ENCODE measurements at places on chromosomes 13 and 19.

DNA sequence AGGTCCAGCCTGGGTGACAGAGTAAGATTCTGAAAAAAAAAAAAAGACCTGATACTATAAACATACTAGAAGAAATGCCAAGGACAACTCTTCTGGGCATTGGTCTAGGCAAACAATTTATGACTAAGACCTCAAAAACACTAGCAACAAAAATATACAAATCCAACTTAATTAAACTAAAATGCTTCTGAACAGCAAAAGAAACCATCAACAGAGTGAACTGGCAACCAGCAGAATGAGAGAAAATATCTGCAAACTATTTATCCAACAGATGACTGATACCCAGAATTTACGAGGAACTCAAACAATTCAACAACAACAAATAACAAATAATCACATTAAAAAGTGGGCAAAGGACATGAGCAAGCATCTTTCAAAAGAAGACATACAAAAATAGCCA, 26.8 kb upstream of the GPC6 start:
- no peak for DNase-seq

DNA sequence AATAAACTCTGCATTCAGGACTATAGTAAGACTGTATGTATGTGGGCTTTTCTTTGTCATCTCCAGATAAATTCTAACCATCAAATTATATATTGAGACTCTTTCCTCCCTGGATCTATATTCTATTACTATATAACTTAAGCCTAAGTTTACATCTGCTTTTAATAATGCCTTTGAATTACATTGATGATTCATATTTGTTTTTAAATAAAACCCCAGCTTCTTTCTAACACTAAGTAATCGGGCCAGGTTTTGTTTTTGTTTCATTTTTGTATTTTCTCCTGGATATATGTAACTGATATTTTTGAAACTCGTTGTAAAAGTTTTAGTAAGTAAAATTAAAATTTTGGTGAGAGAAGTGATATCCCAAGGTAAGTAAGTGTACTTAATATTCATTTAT, 1599.1 kb downstream of the PCDH9 start:
- DNase-seq, result peak; percentile 15

- no peak for DNase-seq
These were observed 4.5 kb downstream of the CCNA1 start for GRCh38 chr13:36436811-36437210.

DNA sequence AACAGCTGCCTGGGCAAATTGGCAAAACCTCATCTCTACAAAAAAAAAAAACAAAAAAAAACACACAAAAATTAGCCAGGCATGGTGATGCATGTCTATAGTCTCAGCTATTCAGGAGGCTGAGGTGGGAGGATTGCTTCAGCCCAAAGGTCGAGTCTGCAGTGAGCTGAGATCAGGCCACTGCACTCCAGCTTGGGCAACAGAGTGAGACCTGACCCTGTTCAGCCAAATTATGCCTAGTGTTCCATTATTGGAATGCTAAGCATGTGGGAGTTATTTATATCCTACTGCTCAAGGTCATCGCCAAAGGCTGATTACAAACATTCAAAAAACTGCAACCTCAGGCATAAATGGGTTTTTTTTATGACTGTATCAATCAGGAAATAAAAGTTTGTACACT, 1251.0 kb upstream of the PCDH9 start:
- no peak for DNase-seq

- DNase-seq, result no peak
These were observed 3.0 kb downstream of the ANGPTL4 start for GRCh38 chr19:8366961-8367326.

DNA sequence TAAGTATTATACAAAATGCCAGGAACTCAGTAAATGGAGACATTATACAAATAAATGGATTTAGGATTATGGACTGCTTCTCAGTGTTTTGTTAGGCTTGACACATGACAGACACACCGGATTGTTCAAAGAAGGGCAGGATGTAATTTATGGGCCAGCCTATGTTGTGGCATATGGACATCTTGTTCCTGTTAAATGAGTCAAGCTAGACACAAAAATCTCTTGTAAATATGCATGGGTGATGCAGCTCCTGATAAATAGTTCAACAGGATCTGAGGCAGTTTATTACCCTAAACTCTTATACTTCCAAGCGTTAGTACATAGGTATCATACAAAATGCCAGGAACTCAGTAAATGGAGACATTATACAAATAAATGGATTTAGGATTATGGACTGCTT, 502.3 kb downstream of the TBC1D4 start:
- DNase-seq, result no peak

DNA sequence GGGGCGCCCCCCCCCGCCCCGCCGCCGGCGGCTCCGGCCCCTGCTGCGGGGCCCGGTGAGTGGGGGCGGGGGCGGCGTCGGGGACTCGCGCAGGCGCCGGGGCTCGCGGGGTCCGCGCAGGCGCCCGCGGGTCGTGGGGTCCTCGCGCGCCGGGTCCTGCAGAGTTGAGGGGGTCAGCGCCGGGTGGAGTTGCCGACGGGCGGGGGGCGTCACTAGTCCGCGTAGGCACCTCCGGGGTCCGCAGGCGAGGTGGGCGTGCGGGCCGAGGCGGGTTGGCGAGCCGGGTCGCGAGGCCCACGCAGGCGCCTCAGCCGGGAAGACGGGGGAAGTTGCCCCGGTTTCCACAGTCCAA, 365 bp downstream of the PPP6R1 start:
- DNase-seq, result no peak

GRCh38 chr13:31441800-31442510, 242.2 kb downstream of the B3GLCT start:
- no peak for DNase-seq

DNA sequence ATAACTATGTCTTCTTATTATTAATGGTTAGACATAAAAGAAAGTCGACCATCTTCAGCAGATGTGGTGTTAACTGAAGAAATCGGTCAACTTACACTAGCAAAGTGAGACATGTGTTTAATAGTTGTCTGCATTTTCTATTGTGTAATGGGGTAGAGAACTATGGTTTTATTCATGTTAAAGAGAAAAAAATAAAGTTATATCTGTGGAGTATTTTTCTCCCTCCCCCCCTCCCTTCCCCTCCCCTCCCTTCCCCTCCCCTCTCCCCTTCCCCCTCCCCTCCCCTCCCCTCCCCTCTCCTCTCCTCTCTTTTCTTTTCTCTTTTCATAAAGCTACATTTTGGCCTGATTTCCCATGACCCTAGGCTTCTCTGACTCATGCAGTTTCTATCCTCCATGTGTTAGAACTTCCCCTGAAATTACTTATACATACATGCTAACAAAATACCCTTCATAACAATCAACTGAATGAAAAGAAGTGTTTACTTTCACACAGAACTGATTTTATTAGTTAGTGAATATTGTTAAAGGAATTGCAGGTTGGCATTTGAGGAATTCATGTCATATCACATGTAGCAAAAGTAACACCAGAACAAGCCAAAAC, 1431.0 kb upstream of the ATXN8OS start:
- DNase-seq, result no peak

- no peak for DNase-seq
These were observed 50.5 kb upstream of the ZNF507 start for GRCh38 chr19:32294871-32295438.

DNA sequence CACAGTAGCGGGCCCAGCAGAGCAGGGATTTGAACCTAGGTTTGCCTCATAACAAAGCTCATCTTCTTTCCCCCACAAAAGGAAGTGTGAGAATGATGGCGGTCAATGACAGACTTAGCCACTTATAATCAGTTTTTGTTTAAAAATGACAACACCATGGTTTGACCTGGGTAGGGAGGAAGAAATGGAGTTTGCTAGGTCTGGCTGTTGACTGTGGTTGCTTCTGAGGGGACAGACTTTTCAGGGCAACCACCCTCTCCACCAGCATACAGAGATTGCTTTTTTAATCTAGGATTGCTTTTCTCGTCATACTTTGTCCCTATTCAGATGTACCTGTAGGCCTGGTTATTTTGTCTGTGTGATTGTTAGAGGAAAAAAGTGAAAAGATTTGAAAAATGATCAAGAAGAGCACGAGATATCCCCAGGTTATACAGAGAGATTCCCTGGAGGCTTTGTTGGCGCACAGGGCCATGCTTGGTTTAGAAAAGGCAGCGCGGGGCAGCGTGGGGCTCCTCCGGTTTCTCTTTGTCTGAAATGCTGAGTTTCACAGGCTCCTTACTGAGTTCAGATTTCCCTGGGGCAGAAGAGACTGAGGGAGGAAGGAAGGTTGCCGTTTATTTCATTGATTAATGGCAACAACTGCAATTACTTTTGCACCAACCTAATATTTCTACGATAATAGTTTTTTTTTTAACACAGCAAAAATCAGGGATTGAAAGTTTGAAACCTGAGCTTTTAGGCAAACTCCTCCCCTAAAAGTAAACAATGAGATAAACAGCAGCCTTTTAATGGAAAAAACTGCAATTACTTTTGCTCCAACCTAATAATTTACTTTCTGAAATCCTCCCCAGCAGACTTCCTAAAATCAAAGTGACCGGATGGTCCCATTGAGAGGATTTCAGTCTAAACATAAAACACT, 97.0 kb upstream of the RNF113B start:
- no peak for DNase-seq

DNA sequence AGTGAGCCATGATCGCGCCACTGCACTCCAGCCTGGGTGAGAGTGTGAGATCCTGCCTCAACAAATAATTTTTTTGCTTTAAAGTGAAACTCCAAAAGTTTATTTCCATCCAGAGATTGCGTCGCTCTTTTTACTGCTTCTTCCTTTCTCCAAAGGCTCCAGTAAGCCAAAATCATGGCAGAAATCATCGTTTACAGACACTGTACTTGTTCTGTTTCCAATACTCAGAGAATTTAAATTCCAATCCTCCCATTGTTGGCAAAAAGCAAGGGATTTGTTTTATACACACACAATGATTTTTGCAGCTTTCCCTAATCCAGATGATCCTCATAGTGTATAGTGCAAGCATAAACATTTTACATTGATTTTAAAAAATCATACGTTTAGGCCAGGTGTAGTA, 15.3 kb downstream of the FBXO27 start:
- DNase-seq, result no peak

- DNase-seq, result no peak
These were observed 1393.9 kb upstream of the MIR17HG start for GRCh38 chr13:89953581-89953980.

GRCh38 chr13:23776698-23777574, 112.3 kb downstream of the MIPEP start:
- DNase-seq, result no peak

DNA sequence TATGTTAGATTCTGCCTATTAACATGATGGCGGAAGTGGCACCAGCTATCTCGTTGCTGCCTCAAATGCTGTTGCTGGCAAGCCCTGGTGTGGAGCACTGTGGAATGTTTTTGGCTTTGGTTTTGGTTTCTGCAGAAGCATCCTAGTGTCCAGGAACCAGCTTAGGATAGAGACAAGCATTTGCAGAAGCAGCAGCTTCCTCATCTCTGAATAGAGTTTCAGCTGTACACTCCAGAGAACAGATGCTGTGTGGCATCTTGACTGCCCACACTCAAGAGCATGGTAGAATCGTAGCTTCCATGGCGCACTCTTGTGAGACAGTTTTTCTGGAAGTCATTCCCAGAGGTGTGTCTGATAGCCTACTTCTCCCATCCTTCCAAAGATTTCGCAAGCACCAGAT, 145.3 kb upstream of the RXFP2 start:
- no peak for DNase-seq
